Memory B cell (primary cell): ENCODE measurements at places on chromosomes 3 and 15.

GRCh38 chr3:89375451-89375850, 268.0 kb downstream of the EPHA3 start:
- DNase-seq: no peak

- no peak for DNase-seq
These were observed 889 bp upstream of the LRRIQ4 start for GRCh38 chr3:169811631-169812331.

GRCh38 chr3:49707113-49707480, 12.4 kb downstream of the AMIGO3 start:
- no peak for DNase-seq

GRCh38 chr3:149277331-149277813, 55.7 kb upstream of the CP start:
- no peak for DNase-seq

DNA sequence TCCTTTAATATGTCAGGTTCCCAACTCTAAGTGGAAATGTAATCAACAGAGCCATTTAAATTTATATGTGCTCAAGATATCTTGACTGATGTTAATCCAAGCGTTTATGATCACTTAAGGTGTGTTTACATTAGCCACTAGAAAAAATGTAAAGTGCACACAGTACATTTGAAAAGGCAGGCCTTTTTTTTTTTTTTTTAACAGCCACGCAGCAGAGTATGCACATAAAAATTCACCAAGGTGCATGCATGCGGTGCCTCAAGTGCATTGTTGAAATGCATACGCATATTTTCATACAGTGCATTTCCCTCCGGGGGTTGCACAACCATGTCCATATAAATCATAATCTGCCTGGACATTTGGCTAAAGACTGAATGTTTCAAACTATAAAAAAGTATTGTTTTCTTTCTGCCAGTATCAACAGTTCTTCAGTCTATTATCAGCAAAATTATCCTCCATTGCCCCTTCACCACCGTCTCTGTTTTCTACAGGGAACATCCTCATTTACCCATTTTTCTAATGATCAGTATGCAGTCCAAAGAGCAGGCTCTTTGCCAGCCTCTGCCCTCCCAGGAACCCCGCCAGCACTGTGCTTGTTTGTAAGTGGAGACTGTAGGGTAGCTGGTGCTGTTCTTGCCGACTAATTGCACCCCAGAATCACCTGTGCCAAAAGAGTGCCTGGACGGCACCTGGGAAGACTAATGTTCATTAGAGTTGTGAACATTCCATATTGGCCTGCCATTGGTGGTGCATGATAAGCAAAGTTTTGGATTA, 611.2 kb upstream of the CFAP20DC start:
- DNase-seq: no peak

DNA sequence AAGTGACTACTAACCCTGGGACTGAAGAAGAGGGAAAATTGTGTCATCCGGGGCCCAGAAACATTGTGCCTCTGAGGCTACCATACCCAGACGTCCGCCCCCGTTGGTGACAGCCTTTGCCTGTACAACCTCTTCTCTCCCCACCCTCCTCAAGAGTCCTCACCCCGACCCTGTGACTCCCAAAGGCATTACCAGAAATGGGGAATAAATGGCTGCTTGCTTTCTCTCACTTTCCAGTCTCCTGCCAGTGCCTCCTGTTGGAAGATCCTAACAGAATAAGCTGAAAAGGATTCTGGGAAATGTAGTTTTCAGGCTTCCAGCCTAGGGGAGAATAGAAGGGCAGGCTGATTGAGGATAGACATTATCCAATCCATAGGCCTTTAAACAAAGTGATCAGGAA, 30.8 kb upstream of the SLC25A36 start:
- DNase-seq: no peak
